NCI-H1048 (cell line): ENCODE measurements at places on chromosomes 1 and 21.

DNA sequence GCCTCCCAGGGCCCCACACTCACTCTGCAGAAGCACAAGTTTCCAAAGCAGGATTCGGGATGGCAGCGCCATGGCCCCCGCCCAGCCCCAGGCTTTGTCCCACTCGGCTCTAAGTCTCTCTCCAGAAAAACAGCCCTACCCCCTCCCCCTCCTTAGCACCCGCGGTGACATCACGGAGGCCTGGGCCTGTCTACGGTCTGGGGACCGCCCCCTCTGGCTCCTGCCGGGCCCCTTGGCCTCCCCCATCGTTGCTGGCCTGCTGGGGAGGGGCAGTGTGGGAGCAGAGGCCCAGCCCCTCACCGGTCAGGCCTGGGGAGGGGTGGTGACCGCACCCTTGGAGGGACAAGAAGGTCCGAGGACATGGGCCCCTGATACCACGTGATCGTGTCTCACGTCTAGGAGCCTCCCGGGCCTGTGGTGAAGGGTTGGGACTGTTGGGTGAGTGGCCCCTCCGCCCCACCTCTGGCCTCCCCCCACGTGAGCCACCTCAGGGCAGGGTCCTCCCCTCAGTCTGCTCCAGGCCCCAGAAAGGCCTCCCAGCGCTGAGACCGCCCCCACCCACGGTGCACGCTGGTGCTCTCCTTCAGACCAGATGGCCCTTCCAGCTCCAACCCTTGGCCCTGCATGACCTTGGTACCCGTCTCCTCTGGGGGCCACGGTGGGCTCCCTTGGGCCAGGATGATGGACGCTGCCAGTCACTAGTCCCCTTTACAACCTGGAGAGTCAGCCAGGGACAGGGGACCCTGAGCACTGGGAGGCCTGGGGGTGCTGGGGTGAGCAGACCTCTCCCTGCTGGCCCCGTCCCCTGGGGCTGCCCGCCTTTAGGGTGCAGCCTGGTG is at the start of gene MXRA8:
Gene MXRA8 (minus strand): TSS at position 123 of the 839 bp plus-strand sequence. CDS start 51 bp downstream, at position 72.
- DNase-seq: no peak

DNA sequence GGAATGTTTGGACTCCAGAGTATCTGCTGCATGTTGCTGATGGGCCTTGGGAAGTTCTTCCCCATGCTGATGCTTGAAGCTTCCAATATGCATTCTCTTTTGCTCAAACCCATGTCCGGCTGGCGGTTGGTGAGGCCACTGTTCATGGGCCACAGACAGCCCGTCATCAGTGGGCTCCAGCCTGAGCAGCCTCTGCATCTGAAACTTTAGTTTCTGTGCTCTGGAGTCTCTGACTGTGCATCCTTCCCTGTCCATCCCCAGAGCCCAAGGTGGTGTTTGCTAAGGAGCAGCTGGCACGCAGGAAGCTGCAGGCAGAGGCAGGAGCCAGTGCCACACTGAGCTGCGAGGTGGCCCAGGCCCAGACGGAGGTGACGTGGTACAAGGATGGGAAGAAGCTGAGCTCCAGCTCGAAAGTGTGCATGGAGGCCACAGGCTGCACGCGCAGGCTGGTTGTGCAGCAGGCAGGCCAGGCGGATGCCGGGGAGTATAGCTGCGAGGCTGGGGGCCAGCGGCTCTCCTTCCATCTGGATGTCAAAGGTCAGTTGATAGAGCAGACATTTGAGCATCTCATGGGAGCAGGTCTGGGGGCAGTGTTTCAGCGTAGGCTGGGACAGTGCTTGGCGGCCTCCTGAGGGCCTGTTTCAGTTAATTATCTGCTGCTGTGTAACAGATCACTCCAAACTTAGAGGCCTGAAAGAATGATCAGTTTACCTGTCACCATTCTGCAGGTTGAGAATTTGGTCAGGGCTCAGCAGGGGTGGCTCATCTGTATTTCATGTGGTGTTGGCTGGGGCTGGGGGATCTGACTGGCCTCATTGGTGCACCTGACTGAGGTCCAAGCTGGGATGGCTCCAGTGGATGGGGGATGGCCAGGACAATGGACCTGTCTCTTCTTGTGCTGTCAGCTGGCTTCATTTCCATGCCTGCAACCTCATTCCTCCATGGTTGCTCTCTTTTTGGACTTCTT is 16.6 kb downstream of the OBSCN start:
- no peak for DNase-seq

DNA sequence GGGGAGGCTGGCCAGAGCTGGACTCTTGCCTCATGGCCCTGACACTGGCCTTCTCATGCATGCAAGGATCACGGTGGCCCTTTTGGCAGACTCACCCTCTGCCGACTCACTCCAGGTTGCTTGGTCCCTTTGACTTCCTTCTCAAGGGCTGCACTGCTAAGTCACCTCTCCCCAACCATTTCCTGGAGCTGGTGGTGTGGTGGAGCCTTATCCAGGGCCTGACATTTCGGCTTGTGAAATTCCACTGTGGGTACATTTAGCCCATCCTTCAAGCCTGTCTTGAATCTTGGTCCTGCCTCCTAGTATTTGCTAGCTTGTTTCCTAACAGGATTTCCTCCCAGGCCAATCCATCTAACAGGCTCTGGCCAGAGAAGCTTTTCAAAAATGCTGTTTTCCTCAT is 52.6 kb upstream of the JUN start:
- no peak for DNase-seq

DNA sequence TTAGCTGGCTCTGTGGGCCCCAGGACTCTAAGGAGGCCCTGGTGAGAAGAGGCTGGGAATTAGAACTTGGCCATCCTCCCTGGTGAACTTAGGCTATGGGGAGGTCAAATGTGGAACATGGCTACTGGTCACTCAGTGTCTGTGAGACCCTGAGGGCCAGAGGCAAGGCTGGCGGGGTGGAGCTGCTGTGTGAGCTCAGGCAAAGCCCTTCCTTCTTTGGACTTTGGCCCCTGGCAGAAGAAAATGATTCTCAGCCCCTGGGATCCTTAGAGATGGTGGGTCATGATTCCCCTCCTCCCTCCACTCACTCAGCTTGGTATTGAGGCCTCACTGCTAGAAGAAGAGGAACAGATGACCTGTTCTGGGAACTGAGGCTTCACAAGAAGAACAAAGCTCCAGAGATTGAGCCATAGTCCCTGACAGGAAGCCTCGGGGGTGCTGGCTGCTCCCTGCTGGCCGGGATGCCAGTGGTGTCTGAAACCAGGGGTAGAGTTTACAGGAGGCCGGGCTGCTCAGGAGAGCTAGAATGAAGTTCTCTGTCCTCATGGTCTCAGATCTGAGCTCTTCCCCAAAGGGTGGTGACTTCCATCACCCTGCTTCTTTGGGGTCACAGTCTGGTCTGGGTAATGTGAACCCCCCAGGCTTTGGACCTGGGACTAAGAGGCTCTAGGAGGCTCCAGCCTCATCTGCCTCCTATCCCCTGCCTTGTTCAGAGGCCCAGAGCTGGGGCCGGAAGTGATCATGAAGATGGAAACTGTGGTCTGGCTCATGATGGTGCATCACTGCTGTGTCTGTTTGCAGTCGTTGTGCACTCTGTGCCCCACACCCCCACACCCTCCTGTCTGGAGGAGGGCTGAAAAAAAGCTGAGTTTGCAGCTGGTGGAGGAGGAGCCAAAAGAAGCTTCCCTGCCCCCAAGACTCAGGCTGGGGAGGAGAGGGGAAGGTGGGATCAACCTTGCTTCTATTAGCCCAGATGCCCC is 905 bp downstream of the BTBD19 start:
- DNase-seq: no peak

DNA sequence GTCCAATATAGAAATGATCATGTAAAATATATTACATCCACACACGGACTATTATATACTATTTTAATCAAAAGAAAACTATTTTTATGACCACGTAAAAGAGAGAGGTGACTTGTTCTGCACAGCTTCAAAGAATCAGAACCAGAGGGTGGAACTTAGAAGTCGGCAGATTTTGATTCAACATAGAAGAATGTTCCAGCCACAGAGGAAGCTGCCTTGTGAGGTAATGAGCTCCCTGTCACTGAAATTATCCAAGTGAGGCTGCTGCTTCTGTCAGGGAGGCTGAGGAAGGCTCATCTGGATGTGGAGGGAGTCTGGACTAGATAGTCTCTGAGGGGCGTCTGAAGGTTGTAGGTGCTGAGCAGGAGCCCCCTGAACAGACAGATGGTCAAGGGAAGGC is 2.7 kb downstream of the PLEKHA6 start:
- DNase-seq: no peak

DNA sequence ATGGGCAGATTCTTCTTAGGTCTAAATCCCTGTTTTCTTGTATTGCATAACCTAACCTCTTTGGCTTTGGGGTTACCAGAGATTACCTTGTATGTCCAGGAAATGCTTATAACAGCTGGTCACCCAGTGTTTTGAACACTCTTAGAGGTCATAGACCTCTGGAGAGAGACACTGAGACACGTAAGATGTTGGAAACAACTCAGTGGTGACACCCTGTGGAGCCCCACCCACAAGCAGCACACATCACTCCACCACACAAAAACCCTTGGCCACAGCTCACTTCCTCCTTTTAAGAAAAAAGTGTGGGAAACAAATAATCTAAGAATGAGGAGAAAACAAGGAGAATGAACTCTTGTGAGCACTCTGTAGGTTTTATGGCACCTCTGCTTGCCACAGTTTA is 26.3 kb upstream of the CYP4B1 start:
- DNase-seq: no peak

DNA sequence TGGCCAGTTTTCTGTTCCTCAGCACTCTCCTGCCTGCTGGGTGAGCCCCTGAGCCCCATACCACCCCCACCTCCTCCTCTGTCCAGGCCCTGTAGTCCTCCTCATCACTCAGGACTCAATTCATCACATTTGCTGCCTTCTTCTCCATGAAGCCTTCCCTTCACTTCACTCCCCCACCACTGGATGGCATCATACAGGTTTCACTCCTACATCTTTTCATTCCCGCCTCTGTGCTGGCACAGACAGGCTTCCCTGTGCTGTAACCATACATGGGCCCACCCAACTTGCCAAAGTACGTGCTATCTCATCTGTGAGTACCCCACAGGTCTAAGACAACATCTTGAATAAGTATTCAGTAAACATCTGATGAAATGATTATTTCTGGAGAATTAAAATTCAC is 56.9 kb downstream of the SLC45A1 start:
- DNase-seq: no peak

GRCh38 chr1:215865060-215865459 is 298.0 kb downstream of the KCTD3 start:
- no peak for DNase-seq

GRCh38 chr1:16721871-16722641 is 18.3 kb upstream of the RNU1-4 start:
- no peak for DNase-seq

- DNase-seq: no peak
Observed at GRCh38 chr1:236065509-236066005, 667 bp upstream of the NID1 start.

GRCh38 chr1:206908038-206908437 is 10.8 kb downstream of the IL24 start:
- no peak for DNase-seq

DNA sequence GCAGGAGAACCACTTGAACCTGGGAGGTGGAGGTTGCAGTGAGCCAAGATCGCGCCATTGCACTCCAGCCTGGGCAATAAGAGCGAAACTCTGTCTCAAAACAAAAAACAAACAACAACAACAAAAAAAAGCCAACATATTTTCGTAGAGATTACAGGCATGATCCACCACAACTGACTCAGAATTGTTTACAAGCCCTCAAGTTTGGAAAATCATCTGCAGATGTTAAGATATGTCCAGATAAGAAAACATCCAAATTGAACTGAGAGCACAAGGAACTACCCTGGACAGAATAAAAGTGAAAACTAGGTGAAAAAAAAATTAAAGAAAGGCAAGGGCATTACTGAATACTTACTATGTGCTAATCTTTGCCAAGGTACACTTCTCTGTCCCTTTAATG is 89.8 kb upstream of the WLS start:
- DNase-seq: no peak

DNA sequence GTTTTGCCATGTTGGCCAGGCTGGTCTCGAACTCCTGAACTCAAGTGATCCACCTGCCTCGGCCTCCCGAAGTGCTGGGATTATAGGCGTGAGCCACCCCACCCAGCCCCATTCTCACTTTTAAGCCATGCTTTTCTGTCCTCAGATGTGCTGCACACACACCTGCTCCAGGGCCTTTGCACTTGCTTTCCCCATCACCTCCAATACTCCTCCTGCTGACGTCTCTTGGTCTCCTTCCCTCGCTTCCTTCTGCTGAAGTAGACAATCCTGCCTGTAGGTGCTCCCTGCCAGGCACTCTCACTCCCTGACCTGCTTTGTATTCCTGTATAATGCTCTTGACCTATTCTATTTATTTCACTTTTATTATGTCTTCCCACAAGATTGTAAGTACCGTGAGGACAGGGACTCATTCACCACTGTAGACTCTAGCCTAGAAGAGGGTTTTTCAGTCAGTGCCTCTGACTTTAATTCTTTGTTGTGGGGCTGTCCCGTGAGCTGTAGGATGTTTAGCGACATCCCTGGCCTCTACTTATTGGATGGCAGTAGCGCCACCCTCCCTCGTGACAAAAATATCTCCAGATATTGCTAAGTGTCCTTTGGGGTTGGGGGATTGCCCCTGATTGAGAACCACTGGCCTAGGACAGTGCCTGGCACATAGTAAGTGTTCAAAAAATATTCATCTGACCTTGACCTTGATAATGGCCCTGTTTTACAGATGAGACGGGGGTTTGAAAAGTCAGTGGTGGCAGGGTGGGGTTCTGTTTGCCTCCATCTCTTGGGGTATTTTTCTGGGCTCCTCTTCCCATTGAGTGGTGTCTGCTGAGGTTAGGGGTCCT is 4.6 kb downstream of the TNFRSF1B start:
- DNase-seq: no peak

DNA sequence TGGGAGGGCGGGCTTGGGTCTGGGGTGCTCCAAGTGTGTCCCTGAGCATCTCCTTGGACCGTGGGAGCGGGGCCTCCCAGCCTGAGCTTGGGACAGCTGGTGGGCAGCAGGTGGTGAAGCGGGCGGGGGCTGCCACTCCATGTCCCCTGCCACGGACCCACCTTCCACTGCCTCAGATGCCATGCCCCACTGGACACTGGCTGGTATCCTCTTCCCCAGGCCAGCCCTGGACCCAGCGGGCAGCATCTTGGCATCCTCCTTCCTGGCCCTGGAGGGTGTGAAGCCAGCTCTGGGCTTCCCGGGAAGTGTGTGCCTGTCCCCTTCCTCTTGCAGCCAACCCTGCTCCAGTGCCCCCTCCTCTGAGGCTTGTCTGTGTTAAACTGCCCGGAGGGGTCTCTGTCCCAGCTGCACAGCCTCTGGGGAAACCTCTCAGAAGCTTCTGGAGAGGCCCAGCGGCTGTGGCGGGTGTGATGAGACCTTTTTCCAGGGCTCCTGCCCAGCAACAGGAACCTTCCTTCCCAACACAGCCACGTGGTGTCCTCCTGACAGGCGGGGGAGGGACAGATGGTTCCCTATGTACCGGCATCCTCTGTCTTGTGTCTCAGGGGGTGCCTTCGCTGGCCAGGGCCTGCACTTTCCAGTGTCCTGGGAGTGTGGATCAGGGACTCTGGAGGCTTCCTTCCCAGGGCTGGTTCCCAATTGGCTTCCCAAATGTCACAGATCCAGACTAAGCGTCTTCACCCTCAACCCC is 81.6 kb upstream of the DISP3 start:
- no peak for DNase-seq

GRCh38 chr1:151549199-151549598 is 9.1 kb downstream of the TUFT1 start:
- no peak for DNase-seq
